ENCODE measurements at places on chromosomes 1 and 21.
A peak's percentile ranks its signal among the peaks of the same experiment; 100 is the strongest.

- DNase-seq: no peak
These were observed 25.8 kb upstream of the CAPZB start for GRCh38 chr1:19511116-19511515.

DNA sequence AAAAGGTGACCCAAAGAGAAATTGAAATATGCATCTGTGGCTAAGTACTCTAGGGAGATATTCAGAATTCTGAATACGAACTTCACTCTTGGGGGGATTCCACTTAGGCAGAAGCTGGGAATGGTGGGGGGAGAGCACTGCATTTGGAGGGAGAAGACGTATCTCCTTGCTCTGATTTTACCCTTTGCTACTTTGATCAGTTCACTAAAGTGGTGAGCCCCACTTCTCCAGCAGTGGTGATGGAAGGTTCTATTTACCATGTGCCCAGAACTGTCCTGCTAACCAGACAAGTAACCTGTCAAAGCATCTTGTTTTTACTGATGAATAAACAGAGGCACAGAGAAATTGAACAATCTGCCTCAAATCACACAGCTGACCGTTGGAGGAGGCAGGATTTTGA lies 483.4 kb downstream of the SIPA1L2 start:
- no peak for DNase-seq

DNA sequence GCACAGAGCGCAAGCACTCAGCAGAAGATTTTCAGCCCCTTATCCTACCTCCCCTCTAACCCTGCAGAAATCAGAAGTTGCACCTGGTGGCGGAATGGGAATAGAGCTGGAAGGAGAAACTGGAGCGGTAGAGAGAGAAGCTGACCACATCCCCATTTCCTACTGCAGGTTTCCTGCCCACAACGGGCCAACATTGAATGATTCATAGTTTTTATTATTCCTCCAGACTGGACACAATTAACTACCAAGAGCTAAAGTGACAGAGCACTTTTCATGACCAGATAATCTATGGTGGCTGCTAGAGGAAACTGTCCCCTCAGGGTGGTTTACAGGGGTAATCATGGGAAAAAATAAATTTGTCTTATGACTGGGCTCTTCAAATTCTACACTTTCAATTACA lies 21.3 kb upstream of the LRRC8D start:
- DNase-seq: no peak

DNA sequence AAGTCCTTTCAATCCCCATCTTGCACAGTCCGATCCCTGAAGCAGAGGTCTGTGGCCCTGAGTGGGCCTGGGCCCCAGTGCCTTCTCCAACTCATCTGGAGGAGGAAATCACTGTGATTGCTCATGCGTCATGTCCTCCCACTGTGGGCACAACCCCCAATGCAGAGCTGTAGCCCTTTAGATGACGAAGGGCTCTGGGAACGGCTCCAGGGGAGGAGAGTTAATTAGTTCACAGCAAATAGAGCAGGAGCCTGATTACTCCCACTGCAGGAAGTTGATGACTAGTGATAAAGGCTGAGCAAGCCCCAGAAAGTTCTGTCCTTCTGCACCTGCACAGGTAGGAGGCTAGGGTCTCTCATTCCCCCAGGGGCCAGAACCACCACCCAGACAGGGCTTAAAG lies 111.5 kb downstream of the CCDC185 start:
- peak; percentile 15 for DNase-seq

DNA sequence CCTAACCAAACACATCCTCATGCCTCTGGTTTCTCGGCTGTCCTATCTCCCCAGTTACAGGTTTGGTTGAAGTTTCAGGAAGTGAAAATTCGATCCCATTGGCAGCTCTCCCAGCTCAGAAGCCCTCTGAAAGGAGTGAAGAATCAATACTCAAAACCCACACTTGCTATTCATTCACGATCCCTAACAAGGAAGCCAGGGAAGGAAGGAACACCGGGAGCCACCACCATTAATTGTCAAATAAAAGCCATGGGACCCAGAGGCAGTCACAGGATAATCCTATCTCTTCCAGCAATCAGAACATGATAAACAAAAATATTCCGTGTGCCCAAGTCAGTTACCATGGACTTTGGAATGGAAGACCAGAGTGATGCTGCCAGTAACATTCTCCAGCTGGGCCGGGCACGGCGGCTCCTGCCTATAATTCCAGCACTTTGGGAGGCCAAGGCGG lies 7.0 kb downstream of the TMPRSS2 start:
- no peak for DNase-seq

DNA sequence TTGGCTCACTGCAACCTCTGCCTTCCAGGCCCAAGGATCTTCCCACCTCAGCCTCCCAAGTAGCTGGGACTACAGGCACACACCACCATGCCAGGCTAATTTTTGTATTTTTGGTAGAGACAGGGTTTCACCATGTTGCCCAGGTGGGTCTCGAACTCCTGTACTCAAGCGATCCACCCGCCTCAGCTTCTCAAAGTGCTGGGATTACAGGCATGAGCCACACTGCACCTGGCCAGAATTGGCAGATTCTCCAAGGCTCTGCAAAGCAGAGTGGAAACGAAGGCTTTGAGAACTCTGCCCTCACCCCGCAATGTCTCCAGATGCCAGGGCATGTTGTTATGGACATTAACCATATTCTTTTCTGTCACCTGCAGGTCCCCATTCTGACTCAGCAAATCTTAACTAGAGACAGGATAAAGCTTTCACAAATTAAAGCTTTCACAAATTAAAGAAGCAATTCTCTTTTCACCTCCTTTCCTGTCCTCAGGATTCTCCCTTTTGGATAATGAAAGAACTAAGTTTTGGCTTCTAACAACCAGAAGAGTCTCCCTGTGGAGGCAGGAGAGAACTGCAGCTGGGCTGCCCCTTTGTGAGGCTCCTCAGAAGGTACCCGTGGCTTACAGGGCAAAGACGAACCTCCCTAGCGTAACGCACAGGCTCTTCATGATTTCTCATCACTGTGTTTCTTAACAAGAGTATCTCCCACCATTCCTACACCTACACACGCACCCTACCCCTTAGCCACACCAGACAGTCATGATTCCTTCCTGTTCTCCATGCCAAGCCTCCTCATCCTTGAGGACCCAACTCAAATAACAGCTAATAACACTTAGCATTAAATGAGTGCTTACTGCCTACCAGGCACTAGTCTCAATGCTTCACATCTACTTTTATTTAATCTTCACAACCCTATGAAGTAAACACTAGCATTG lies 29.8 kb downstream of the GPA33 start:
- no peak for DNase-seq

GRCh38 chr1:208497866-208498541 lies 253.8 kb upstream of the PLXNA2 start:
- no peak for DNase-seq

DNA sequence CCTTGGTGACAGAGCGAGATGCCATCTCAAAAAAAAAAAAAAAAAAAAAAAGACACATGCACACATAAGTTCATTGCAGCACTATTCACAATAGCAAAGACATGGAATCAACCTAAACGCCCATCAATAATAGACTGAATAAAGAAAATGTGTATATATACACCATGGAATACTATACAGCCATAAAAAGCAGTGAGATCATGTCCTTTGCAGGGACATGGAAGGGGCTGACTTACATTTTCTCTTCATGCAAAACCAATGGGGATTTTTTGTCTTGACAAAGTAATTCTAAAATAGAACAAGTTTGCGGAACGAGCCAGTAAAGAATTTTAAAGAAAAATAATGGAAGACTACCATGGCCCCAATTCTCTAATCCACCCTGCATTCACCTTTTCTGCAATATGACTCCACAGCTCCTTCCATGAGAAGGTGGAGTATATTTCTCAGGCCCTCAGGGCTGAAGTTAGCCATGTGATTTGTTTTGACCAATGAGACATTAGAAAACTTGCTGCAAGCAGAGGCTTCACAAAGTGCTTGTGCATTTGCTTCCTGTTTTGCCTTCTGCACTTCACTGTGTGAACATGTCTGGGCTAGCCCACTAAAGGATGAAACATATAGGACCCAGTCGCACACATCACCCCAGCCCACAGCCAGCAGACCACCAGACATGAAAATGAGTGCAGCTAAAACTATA lies 78.8 kb upstream of the NR5A2 start:
- no peak for DNase-seq

DNA sequence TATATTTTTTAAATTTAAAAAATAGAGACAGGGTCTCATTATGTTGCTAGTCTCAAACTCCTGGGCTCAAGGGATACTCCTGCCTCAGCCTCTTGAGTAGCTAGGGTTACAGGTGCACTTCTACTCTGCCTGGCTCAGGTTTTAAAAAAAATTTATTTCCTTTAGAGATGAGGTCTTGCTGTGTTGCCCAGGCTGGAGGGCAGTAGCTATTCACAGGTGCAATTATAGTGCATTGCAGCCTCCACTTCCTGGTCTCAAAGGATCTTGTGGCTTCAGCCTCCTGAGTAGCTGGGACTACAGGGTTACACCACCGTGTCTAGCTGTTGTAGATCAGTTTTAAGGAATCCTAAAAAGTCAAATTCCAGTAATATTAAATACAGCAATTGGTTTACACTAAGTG lies 5.0 kb downstream of the RNF11 start:
- DNase-seq: no peak

GRCh38 chr1:156444407-156445001 lies 56.1 kb downstream of the MEF2D start:
- DNase-seq: no peak

GRCh38 chr1:107897438-107898345 lies 67.3 kb downstream of the VAV3 start:
- DNase-seq: no peak

GRCh38 chr1:114979278-114979891 lies 50.2 kb upstream of the TSHB start:
- DNase-seq: peak; percentile 11

- DNase-seq: no peak
These were observed 460 bp downstream of the SERPINC1 start for GRCh38 chr1:173916667-173917066.

Data from amniotic stem cell (primary cell).